ENCODE measurements at places on chromosomes 6 and 20.

GRCh38 chr6:28213213-28213523 lies 11.9 kb upstream of the ZSCAN9 start:
- no peak for DNase-seq

DNA sequence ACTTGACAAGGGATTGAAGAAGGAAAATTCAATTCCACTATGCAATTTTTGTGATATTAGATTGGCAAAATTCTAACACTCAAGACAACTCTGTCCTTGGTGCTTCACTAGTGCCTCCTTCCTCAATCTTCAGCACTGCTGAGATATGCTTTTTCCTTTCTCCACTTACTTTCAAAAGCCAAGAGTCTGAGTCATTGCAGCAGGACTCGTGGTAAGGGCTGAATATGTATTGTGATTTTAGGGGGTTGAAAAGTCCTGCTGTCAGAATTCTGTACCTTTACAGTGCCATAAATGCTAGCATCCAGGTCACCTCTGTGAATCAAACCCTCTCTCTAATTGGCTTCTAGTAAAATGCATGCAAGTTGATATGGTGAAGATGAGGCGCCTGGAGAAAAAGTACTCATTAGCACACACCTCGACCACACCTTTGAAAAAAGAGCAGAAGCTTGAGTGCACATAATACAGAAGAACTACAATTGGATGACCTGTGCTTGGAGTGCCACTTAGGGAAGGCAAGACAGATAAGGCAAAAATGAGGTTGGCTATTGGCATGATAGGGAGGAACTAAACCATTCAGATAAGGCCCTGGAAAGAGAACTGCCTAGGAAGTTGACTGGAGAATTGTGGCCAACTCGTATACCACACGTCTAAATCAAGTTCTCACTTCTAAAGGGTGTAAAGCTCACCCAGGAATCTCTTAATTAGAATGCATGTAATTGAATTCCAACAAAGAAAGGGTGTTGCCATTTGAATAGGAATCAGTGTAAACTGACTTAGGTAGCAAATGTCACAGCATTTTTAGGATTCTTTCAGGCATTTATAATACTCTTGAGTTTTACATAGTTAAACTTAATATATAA lies 43.6 kb upstream of the FAM83B start:
- DNase-seq: no peak

GRCh38 chr20:7361321-7361720 lies 578.9 kb downstream of the HAO1 start:
- DNase-seq: no peak

DNA sequence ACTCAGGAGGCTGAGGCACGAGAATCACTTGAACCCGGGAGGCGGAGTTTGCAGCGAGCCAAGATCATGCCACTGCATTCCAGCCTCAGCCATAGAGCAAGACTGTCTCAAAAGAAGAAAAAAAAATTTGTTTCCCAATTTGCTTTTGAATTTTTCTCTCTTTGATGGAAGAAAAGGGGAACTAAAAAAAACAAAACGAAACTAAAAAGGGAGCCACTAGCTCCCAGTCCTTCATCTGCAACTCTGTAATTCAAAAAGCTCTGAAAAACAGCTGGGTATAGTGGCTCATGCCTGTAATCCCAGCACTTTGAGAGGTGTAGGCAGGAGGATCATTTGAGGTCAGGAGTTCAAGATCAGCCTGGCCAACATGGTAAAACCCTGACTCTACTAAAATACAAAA lies 9.5 kb downstream of the OVOL2 start:
- no peak for DNase-seq

DNA sequence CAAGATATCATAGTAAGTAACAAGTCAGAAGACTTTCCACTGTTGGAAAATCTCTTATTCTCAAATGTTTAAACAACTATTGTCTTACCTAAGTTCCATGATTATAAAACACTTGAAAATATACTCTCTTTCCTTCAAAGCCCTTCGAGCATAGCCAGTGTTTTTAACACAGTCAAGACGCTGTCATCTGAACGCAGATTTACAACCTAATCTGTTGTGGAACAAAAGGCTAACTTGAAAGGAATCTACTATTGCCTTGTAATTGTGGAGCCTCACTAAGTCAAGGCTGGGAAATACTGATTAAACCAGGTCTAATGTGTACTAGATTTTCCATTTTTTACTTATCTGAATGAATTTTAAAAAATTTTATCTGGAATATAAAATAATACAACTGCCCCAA lies 205.8 kb downstream of the TRDN start:
- no peak for DNase-seq

DNA sequence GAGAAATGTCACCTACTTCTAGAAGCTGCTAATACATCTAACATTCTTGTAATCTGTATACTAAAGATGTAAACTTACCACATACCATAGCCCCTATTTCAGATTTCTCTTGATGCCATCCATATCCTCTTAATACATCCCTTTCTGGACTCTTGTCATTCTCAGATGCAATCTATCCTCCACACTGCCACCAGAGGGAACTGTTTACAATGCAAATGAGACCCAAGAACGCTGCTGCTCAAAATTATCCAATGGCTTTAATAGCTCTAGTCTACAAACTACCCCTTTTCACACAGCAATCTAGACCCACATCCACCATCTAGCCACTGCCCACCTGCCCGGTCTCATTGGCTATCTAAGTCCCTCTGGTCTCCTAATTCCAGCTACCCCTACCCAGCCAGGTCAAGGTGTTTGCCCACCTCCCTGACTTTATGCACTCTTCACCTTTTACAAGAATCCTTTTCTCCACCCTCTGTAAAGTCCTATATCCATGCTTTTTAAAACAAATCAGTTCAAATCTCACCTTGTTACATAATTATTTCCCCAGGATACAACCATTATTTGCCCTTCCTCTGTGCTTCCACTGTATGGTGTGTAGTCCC lies 14.8 kb downstream of the FAXC start:
- no peak for DNase-seq
